ENCODE measurements at places on chromosomes 12 and 14. TPM values are rescaled to one million over a fixed set of nuclear protein-coding genes. Genes with fewer than 3 reads are reported as not detected.

Gene ARHGAP9
- 282 TPM for total RNA-seq

Gene MGAT4C
- total RNA-seq: not detected

Gene DEGS2
- 0.28 TPM for total RNA-seq

Gene FAM90A1
- 0.11 TPM for total RNA-seq

Gene TMTC1
- total RNA-seq: not detected

Gene FOXA1
- not detected for total RNA-seq

Gene NDUFB1
- 138 TPM for total RNA-seq

DNA sequence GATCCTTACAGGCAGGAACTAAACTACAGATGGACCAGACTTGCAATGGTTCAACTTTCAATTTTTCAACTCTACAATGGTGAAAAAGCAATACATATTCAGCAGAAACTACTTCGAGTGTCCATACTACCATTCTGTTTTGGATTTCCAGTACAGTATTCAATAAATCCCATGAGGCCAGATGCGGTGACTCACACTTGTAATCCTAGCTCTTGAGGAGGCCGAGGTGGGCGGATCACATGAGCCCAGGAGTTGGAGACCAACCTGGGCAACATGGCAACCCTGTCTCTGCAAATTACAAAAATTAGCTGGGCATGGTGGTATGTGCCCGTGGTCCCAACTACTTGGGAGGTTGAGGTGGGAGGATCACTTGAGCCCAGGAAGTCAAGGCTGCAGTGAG lies 336.1 kb downstream of the MED13L start:
- no peak for DNase-seq

GRCh38 chr14:22417914-22418313 lies 171.1 kb downstream of the DAD1 start:
- no peak for DNase-seq

- no peak for DNase-seq
Measured at GRCh38 chr12:78864870-78865463, 393 bp downstream of the SYT1 start.

GRCh38 chr14:34826661-34827060 lies 48.5 kb downstream of the BAZ1A start:
- DNase-seq: no peak

GRCh38 chr12:116624516-116624915 lies 65.3 kb downstream of the MAP1LC3B2 start:
- DNase-seq: no peak

DNA sequence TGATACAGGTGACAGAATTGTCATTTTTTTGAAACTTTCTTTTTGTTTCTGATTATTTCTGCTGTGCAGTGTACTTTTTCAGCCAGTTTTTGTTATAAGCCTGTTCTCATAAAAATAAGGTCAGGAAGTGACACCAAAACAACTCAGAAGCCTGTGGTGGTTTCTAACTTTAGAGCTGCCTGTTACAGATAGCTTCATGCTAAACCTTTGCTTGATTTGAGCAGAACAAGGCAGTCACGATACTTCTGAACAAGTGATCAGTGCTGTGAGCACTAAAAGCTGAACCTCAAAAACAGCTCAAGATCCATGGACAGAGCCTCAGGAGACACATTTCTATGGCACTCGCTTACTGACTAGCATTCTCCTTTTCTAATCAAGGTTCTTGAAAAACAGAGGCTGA lies 82.0 kb downstream of the PRKCH start:
- DNase-seq: no peak

DNA sequence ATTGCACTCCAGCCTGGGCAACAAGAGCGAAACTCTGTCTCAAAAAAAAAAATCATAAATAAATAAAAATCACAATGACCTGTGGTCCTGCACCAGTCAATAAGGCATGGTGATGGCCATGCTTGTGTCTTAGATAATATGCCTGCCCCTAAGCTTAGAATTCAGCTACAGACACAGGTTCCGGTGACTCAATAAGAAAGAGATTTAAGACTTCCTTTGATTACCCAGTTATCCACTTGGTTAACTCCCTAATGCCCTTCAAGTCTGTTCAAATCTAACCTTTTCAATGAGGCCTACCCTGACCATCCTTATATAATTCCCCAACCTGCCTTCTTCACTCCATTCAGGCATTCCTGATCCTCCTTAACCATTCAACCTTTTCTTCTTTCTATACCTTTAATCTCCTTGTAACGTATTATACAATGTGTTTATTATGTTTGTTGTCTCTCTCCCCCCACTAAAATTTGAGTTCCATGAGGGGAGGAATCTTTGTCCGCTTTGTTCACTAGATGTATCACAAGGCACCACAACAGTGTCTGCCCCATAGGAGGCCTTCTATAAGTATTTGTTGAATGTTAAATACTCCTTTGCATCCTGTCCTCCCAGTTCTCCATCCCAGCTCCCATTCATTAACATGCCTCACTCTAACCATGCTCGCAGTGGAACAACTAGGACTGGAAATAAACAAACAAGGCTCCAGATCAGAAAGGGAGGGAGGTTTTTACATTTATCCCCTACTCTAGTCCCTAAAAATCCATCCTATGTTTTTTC lies 8.9 kb downstream of the MAP4K5 start:
- DNase-seq: no peak

DNA sequence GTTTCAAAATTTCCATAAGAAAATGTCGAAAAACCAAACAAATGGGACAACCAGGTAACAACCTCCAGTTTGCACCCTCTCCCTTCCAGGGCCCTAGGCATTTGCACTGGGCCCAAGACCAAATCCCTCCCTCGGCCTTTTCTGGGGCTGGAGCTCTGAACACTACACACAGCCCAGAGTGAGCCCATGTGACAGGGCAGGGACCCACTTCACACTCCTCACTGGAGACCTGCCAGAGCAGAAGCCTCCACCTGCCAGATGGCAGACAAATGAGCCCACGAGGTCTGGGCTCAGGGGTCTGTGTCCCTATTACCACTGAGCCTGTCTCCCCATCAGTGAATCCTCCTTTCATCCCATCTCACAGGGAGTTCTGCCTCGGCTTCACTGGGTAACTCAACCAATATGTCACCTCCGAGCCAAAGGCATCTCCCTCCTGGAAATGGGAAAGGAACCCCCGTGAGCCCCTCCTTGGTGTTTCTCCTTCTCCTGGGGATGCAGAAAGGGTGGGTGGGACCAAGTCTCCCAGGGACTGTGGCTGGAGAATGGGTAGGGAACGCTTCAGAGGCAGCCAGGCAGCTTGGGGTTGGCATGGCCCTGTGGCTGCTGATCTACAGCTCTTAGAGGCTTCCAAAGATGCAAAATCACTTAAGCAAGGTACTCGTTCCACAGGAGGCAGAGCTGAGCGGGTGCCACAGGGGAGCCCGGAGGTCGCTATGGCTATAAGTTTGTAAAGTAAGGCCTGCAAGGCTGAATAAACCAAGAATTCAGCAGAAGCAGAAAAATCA lies 10.6 kb downstream of the VWF start:
- peak; percentile 15 for DNase-seq

GRCh38 chr14:96304956-96305355 lies 48.9 kb downstream of the BDKRB1 start:
- DNase-seq: no peak

- DNase-seq: no peak
Measured at GRCh38 chr12:41992022-41992421, 152.7 kb downstream of the GXYLT1 start.

- DNase-seq: no peak
Measured at GRCh38 chr12:14400599-14400998, 35.1 kb downstream of the ATF7IP start.

DNA sequence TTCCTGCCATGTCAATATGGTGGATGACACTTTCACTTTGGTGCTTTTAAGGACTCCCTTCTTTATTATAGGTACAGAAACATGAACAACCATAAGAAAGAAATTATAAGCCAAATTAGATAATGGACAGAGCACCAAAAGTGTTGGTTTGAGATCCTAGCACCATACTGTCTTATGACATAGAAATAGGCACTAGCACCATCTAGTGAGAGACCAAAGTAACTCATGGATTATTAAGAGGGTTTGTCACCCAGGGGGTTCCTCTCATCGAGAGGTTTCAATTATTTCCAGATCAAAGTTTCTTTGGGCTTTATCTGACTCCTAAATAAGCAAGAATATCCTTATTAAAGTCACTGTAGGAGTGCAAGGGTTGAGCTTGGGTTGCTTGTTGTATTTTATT lies 153.0 kb upstream of the DIO2 start:
- no peak for DNase-seq

- DNase-seq: peak; percentile 86
Measured at GRCh38 chr12:111429828-111430432, 24.2 kb downstream of the SH2B3 start.

Data from activated naive CD8-positive, alpha-beta T cell treated with anti-CD3 and anti-CD28 coated beads, Interleukin-2, amount 10 ng/mL, durations not matched to agents 7 days and 5 days (primary cell).